Non-pigmented ciliary epithelial cell (primary cell): ENCODE measurements at places on chromosomes 11 and 22.

DNA sequence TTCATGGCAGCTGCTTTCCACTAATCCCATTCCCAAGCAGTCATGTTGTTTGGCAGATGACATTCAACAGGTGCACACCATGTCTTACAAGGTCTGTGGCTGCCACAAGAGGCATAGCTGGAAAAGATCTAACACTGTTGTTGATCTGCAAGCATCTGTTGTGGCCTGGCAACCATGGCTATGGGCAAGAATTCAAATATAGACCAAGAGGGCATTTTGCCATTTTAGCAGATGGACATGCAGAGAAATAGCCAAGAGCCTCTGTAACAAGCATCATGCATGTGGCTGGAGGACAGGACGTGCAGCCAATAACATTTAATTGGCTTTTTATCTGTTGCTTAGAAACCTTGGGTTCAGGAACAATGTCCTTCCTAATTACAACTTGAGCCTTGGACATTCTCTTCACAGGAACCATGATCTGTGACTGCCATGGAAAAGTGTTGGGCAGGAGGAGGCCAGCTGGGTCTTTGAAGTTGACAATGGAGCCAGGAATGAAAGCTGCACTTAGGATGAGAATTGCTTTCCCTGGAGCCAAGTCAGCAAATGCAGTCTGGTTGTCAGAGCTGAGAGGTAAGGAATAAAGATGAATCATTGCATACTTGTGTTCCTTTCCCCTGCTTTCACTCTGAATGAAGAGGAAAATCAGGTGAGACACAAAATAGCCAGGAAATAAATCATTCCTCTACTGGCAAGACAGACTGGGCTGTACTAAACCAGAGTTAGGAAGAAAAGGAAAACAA is 113.6 kb upstream of the ANO5 start:
- DNase-seq: no peak

GRCh38 chr22:20509344-20510047 is 2.1 kb downstream of the MED15 start:
- peak; percentile 83 for DNase-seq

GRCh38 chr11:19181531-19182261 is 20.1 kb downstream of the CSRP3 start:
- DNase-seq: no peak

GRCh38 chr22:49025791-49026493 is 801.7 kb downstream of the BRD1 start:
- DNase-seq: no peak

DNA sequence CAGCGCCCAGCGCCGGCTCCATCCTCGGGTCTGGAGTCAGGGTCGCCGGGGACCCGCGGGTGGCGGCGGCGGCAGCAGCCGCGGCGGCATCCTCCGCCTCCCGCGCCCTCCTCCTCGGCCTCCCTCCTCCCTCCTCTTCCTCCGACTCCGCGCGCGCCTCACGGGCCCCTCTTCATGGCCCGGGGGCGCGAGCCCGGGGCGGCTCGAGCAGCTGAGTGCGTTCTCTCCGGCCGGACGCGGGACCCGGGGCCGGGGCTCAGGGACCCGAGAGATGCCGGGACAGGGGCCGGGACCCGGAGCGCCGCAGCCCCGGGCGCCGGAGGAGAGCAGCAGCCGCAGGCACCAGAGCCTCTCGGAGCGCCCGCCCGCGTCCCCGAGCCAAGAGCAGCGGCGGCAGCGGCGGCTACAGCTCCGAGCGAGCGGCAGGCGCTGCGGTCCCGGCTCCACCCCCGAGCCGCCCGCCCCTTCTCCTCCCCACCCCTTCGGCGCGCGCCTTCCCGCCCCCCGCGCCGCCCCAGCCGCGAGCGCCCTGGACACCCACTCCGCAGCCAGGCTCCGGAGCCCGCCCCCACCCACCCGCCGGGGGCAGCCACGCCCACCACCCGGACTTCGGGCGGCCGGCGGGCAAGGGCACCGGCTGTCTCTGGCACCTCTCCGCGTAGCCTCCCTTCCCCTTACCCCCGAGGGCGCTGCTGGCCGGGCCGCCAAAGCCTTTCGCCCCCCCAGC is at the start of gene CHST1:
TSS of gene CHST1 (minus strand) at position 417 of the 727 bp plus-strand sequence. CDS start 14,699 bp downstream, outside the sequence.
- DNase-seq: no peak

GRCh38 chr11:74196781-74197486 is 25.8 kb downstream of the PPME1 start:
- no peak for DNase-seq

- DNase-seq: no peak
Measured at GRCh38 chr11:107792049-107792443, 66.5 kb downstream of the SLC35F2 start.

DNA sequence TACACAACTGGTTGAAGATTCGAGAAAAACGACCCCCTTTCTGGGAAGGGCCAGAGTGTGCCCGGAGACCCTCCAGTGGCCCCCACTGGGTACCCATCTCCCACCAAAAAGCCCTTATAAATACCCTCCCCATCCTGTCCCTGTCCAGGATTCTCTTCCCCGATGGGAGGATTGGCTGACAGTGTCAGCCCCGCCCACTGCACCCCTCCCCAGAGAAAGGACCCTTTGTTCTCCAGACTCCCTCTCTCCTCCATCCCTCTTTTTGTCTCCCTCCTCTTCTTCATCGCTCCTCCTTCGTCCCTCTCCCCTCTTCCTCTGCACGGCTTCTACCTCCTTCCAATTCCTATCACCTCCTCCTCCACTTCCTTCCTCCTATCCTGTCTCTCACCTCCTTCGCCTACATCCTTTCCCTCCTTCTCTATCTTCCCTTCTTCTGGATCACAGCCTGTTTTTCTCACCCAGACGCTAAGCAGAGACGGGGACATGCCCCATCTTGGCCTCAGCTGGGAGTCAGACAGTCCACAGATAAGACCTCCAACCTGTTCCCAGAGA is 13.3 kb upstream of the MEN1 start:
- no peak for DNase-seq

- no peak for DNase-seq
Measured at GRCh38 chr22:36968249-36968964, 50.8 kb downstream of the TST start.

DNA sequence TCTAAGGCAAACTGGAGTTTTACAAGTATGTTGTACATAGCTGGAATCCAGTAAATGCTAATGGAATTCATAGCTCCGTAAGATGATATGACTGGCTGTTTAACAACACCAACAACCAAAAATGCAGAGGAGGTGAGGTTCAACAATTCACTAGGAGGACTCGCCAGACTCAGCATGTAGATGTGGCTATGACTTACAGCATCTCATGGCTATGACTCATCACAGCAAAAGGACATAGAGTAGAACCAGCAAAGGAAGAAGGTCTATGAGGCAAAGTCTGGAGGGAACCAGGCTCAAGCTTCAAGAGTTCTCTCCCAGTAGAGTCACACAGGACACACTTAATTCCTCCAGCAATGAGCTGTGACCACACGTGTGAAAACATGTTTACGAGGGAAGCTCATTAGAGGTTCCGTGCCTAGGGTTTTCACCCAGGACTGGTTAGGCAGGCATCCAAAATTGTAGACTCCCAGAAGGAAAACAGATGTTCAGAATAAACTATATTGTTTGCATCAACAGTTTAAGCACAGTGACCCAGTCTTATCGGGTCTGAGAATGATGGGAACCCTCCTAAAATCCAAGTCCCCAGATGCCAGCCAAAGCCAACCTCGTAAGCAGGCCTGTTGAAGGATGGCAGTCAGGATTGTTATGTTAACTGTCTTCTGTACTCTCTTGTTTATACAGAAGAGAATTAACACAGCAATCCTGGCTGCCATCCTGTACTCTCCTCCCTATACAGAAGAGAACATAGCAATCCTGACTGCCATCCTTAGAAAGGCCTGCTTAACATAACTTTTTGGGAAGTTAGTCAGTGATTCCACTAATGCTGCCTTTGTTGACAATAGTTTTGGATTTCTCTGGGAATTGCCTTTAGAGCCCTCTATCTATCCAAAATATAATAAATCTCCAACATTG is 116.6 kb downstream of the LARGE1 start:
- no peak for DNase-seq

DNA sequence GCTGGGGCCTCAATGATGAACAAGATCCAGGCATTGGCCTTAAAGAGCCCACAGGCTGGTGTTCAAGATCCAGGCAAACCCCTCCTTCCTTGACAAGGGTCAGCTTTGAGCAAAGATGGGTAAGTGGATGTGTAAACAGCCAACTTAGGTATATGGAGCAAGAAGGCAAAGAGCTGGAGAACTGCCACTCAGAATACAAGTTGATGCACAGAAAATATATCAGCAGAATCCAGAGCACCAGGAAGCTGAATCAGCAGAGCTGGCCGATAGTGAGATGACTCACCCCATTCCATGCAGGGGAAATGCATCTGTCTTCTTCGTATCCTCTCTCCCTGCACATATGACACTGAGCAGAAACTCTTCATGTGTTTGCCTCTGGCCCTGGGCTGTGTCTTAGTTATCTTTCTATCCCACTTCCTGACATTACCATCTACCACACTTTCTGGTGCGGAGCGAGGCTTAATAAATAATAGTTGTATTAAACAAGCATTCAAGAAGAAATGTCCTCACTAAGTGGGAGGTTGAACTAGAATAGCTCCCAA is 57.8 kb downstream of the ENDOD1 start:
- DNase-seq: peak; percentile 83

DNA sequence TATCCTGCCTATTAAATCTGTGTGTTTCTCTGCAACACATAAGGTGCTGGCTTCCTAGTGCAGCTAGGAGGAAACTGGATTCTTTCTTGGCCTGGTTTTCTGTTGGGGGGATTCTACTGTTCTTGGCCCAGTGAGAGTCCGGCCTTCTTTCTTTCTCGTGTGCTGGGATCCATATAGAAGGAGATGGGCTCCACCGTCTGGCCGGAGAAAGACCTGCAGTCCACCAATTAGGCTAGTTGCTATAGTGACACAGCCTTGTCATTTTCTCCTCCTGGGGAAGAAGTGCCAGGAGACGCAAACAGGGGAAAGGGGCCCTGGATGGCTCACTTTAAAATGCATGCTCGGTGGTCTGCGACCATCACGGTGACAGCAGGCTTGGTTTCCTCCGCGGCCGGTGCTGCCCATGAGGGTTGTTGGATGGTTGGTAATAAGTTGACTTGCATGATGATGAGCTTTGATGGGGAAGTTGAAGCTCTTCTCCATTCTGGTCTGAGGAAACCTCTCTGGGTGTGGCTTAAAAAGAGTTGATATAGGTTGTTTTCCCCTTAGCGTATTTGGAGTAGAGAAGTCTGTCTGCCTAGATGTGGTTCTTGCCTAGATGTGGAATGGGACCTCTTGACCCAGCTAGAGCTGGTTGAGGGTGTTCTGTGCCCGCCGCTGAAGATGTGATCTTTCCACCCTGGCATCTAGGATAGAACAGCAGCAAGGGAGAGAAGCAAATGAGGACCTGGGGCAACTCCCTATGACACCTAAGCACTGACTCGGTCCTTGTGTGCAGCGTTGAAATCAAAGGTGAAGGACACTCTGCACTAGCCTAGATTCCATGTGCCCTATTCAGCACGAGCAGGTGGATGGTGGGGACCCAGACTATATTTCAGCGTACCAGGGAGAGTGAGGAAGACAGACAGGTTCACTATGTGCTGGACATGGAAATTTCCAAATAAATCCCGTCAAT is 1335.0 kb downstream of the BRD1 start:
- peak; percentile 36 for DNase-seq

- no peak for DNase-seq
Measured at GRCh38 chr11:122751292-122752070, 86.8 kb upstream of the CRTAM start.

- DNase-seq: no peak
Measured at GRCh38 chr11:61586792-61587430, 6.0 kb upstream of the SYT7 start.

GRCh38 chr11:28460348-28460747 is 352.2 kb downstream of the METTL15 start:
- DNase-seq: no peak

- peak; percentile 83 for DNase-seq
Measured at GRCh38 chr22:18031695-18032454, 7.5 kb upstream of the MICAL3 start.

- no peak for DNase-seq
Measured at GRCh38 chr11:26764315-26764714, 42.5 kb upstream of the SLC5A12 start.

DNA sequence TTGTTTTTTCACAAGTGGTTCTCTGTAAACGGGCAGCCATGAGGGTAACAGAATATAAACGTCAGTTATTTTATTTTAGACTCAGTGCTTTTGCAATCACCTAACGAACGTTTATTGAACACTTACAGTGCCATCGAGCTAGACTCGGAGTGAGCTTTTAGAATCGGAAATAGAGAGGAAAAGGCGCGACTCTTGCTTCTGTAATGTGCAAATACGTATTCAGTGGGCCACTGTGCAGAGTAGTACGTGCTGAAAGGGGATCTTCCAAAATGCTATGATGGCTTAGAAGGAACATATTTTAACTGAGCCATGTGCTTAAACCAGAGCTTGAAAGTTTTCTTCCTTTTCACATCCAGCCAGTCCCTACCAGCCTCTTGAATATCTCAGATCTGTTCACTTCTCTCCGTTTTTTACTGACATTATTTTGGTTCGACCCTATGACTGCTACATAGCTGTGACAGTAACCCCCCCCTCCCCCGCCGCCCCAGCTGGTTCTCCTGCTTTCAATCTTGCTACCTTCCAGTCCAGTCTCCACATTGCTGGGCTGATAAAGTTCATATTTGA is 468 bp downstream of the DDIAS start:
- DNase-seq: no peak

DNA sequence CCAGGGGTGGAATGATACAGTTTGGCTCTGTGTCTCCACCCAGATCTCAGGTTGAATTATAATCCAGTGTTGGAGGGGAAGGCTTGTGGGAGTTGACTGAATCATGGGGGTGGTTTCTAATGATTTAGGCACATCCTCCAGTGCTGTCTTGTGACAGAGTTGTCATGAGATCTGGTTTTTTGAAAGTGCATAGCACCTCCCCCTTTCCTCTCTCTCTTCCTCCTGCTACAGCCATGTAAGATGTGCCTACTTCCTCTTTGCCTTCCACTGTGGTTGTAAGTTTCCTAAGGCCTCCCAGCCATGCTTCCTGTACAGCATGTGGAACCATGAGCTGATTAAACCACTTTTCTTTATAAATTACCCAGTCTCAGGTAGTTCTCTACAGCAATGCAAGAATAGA is 45.1 kb downstream of the THAP12 start:
- DNase-seq: no peak

GRCh38 chr11:122100756-122101080 is 15.3 kb downstream of the BLID start:
- no peak for DNase-seq

GRCh38 chr22:36086170-36086490 is 57.5 kb upstream of the RBFOX2 start:
- DNase-seq: no peak

- DNase-seq: no peak
Measured at GRCh38 chr11:87331273-87331672, 293.5 kb downstream of the TMEM135 start.

GRCh38 chr22:49345896-49346295 is 481.8 kb downstream of the BRD1 start:
- DNase-seq: no peak

GRCh38 chr22:19808873-19809478 is 45.7 kb downstream of the GNB1L start:
- no peak for DNase-seq
